ENCODE measurements at places on chromosomes 2 and 18.

DNA sequence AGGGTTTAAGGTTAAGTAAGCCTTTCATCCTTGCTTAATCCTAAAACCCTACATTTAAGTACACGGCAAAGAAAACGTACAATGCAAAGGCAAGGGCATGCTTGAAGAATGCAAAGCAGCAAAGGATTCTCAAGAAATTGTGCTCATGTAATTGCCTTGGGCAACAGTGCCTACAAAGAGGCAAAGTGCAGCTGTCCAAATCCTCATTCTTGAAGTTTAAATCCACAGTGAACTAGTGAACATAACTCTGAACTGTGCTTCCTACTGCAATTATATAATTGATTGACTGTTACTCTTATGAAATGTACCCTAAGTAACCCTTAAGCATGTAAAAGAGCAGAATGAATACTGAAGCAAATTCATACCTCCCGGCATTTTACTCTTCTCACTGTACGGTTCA lies 85.4 kb downstream of the MAP3K20 start:
- DNase-seq: no peak

- no peak for DNase-seq
Observed at GRCh38 chr2:5689750-5690149, 2.4 kb upstream of the SOX11 start.

DNA sequence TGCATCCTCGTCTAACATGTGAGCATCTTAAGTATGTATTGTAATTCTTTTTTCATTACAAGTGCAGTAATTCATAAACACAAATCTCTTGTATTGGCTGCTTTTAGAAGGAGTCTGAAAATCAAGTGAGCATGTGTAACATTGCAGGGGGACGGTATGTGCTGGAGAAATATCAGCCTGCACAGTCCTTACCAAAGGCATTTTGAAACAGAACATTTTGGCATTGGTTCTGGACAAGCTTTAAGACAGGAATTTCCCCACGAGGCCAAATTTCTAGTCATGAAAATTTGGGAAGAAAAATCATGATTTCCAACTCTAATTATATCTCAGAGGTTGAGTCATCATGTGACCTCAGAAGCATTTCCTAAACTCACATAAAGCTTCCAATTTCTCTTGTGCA lies 24.7 kb upstream of the NRP2 start:
- DNase-seq: no peak

DNA sequence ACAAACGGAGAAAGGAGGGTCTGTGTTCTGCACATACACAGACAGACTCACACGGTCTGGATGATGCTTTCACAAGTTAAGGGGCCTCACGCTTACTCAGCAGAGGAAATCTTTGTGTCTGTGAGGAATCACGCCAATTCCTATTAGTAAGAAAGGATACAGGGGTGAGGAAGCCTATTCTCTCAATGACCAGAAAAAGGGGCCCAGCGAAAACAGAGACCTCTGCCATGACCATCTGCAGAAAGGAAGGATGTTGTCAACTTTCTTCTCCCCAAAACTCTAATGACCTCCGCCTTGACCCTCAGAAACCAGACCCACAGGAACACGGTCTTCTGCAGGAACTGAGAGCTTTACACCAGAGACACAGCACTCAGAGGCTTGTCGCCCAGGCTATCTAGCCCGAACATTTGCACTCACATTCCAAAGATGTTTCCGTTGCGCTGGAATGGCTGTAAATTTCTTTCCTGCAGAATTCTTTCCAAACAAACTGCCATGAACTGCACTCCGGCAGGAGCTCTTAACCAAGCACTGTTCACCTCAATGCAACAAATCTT lies 186.3 kb downstream of the TCF4 start:
- DNase-seq: no peak

- DNase-seq: no peak
Observed at GRCh38 chr2:113195923-113196501, 22.2 kb downstream of the PSD4 start.

GRCh38 chr2:199414001-199414400 lies 43.7 kb downstream of the SATB2 start:
- no peak for DNase-seq

DNA sequence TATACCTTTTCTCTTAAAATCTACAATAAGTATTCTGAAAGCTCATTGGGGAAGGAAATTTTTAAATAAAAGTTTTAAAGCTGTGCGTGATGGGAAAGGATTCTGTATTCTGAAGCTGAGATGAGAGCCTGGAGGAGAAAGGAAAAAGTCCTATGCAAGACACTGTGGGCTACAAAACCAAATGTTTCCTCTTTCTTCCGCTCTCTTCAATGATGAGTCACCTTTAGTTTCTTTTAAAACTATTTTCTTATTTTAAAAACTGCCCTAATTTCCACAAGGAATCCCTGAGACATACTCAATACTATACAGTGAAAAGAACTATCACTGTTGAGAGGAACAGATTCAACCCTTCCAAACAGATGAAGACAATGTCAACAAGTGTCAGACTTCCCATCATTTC lies 87.4 kb downstream of the INO80D start:
- DNase-seq: no peak

DNA sequence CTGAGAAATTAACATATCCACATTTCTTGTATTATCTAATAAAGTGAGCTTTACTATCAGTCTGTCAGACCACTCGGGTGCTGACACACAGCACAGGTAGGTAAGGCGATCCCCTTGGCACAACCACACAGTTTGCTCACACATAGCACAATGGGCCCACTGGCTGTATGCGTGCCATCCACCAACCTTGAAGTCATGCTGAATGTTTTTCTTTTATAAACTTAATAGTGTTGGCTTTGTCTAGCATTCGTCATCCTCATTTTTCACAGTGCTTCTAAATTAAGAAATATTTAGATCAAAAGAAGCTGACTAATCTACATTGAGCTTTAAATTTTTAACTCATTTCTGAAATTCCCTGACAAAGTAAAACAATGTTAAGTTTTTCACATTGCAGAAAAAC lies 50.0 kb upstream of the PAPOLG start:
- no peak for DNase-seq

GRCh38 chr18:23934252-23934651 lies 80.3 kb upstream of the TTC39C start:
- DNase-seq: no peak

DNA sequence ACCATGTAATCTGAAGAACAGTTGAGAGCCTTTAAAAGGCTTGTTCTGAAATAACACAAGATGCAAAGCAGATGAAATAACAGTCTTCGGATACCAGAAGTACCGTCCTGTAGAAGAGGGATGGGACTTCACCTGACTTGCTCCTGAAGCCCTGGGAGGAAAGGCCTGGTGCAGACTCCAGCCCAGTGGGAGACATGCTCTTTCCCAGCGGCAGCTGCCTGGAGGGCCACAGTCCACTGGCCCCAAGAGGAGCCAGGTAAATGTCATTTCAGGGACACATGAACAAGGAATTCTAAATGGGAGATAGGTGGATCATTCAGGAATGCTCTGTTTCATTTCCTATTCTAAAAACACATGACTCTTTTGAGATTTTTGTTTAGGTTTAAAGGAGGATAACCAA lies 22.6 kb upstream of the CHN1 start:
- no peak for DNase-seq

DNA sequence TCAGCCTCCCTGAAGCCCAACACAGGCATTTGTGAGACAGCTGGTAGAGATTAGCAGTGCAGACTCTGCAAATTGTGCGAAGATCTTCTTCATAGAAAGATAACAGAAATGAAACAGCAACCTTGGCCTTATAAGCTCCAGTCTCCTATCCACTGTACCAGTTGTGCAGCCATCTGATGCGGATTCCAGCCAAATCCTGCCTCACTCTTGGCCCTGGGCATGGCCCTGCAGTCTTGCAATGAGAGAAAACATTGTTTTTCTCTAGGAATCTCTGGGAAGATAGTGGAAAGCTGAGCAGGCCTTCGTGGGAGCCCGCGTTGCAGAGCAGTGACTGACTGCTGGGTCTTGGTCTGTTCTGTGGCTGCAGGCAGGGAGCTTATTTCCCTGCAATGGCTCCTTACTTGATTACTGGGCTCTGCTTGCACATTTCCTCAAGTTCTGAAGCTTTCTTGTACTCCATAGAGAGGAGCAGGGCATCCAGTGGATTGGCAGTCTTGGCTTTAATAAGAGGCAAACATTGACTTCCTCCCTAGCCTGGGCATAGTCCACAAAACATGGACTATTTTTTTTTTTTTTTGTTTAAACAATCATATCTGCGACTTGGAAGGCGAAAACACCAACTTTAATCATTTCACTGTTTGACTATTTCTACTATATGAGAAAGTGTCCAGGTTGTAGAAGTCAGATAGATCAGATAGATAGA lies 193.0 kb downstream of the ACTR3 start:
- no peak for DNase-seq

GRCh38 chr18:43812627-43813026 lies 535.3 kb upstream of the SYT4 start:
- no peak for DNase-seq

DNA sequence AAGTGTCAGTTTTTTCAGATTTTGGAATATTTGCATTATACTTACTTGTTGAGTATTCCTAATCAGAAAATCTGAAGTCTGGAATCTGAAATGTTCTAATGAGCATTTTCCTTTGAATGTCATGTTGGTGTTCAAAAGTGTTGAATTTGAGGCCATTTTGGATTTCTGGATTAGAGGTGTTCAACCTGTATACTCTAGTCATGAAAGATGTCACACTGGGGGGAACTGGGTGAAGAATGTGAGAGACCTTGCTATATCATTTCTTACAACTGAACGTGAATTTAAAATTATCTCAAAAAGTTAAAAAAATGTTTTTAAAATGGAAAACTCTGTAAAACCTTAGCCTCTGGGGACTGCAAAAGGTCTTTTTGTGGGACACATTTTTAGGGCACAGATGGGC lies 384.5 kb downstream of the NBAS start:
- DNase-seq: no peak

GRCh38 chr2:178553047-178553446 lies 72.8 kb downstream of the PLEKHA3 start:
- no peak for DNase-seq

- DNase-seq: no peak
Observed at GRCh38 chr2:95333888-95334338, 36.8 kb downstream of the KCNIP3 start.

DNA sequence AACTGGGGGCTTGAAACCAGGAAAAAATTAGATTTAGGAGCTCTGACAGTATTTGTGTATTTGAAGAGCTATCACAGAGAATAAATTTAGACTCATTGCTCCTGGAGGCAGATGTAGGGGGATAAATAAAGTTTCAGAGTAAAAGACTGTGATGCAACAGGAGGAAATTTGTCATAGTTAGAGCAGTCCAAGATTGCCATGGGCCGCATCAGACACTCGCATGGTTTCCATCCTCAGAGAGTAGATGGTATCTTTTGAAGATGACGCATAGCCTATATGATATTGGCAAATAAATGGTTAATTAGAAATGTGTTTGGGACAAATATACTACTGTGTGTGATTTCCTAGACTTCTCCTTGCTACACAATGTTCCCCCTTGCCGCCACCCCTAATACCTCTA lies 170.5 kb downstream of the FTCDNL1 start:
- no peak for DNase-seq

DNA sequence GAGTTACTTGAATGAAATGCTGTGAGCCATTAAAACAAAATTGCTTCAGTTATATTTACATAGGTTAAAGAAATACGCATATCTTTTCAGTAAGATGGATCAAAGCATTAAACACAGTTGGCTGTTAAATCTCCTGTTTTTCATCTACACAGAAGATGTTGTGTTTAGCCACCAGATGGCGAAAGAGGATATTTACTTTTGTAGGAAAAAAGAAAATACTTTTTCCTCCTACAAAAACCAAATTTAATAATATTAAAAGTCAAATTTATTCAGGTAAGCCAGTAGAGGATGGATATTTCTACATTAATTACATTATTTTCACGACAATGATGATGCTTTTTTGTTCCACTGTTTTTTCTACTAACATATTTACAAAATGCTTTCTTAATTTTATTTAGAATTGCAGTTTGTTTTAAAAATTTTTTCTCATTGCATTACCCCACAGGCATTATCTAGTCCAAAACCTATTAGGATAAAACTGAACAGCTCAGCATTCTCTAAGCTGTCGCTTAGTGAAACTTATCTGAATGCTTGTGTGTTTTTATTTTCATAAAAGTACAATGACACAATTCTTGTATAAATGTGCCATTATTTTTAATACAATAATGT lies 173.7 kb downstream of the ASXL3 start:
- DNase-seq: no peak

- no peak for DNase-seq
Observed at GRCh38 chr2:219072741-219073250, 12.1 kb upstream of the IHH start.

DNA sequence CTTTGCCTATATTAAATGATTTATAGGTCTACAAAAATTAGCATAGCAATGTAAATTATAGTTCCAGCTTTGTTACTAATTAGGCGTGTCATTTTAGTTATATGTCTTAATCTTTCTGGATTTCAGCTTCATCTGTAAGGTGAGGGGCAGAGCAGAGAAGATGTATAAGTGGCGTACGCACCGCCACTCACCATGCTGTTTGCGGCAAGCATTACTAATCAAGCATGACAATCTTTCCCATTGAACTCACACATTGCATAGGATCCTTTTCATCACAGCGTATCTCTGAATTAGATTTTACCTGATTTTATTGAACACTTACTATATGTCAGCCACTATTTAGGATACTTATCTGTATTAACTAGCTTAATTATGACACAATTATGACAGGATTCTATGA lies 183.6 kb upstream of the DLGAP1 start:
- DNase-seq: no peak

DNA sequence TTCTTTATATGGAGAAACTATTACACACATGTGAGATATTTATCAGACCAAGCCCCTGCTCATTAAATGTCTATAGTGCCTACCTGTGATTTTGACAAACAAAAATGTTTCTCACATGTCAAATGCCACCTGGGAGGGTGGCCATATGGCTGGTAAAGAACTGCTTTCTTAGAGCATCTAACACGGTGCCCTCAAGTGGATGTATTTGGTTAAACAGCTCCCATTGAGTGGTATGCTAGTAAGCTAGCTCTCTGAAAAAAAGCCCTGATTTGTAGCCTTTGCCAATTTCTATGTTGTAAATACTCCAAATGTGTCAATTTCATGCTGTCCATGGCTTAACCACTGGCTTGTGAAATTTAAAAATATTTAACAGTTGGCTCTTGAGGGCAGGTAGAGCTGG lies 94.6 kb downstream of the PMAIP1 start:
- DNase-seq: no peak

- no peak for DNase-seq
Observed at GRCh38 chr2:205714058-205714776, 31.9 kb downstream of the NRP2 start.

GRCh38 chr2:118250463-118250862 lies 162.2 kb downstream of the INSIG2 start:
- DNase-seq: no peak

DNA sequence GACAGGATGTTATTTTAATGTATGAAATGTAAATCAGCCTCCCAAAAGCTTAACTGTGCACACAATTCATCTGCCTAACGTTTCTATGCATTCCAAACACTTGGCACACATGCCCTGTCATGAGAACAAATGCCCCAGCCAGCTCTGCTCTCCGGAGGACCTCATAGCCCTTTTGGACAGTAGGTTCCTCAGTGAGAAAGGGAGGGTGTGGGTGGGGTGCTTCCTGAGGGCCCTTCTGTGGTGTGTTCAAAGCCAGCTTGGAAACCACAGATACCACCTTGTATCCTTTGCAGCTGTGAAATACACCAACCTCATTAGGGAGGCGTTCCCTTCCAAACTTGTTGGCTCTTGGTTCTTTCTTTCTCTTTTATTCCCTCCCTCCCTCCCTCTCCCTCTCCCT lies 102.2 kb upstream of the ASB18 start:
- DNase-seq: peak; percentile 21

GRCh38 chr18:58449464-58449863 lies 179.4 kb downstream of the ALPK2 start:
- DNase-seq: no peak

GRCh38 chr2:128449226-128450061 lies 130.8 kb upstream of the HS6ST1 start:
- DNase-seq: no peak

GRCh38 chr18:8615397-8616027 lies 6.3 kb downstream of the RAB12 start:
- DNase-seq: peak; percentile 12
